ENCODE measurements at places on chromosomes 1 and 21.

GRCh38 chr21:41564871-41565274 is 56.9 kb upstream of the TMPRSS2 start:
- no peak for DNase-seq

- no peak for DNase-seq
Observed at GRCh38 chr1:24107462-24108138, 4.3 kb downstream of the MYOM3 start.

DNA sequence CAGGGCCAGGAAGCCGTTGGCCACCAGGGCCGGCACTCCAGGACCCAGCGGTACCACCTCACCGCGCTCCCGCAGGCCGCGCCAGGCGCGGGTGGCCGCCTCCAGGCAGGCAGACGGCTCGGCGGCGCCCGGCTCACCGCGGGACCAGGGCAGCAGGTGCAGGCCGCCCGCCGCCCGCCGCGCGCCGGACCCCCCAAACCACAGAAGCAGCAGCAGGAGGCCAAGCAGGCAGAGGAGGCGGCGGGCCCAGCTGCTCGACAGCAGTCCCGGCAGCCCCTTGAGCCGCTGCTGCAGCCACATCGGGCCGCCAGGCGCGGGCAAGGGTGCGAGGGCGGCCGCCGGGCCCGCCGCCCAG is 312 bp downstream of the KIAA2013 start:
- DNase-seq: no peak

- DNase-seq: no peak
Observed at GRCh38 chr1:170807432-170807831, 127.9 kb upstream of the MROH9 start.

DNA sequence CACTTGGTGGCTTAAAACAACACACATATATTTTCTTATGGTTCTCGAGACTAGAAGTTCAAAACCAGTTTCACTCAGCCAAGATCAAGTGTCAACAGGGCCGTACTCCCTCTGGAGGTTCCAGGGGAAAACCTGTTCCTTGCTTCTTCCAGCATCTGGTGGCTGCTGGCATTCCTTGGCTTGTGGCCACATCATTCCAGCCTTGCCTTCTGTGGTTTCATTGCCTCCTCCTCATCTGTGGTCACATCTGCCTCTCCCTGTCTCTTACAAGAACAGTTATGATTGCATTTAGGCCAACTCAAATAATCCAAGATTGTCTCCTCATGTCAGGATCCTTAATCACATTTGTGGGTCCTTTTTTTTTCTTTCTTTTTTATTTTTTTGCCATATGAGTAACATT is 240.7 kb upstream of the HOOK1 start:
- DNase-seq: no peak

DNA sequence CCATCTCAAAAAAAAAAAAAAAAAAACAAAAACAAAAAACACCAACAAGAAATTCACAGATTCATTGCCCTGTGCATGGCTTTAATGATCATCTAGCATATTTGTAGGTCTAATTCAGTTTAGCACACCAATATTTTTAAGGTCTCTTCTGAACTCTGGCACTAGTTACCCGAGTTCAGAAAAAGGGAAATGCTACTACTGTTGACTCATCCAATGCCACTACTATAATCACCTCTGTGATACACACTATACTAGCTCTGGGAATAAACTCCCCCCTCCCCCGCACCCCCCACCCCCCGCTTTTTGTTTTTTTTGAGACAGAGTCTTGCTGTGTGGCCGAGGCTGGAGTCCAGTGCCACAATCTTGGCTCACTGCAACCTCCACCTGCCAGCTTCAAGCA is 55.6 kb downstream of the FBXO42 start:
- DNase-seq: no peak

- DNase-seq: no peak
Observed at GRCh38 chr21:32991361-32991760, 34.4 kb upstream of the OLIG2 start.

- no peak for DNase-seq
Observed at GRCh38 chr1:11746795-11747487, 11.0 kb downstream of the AGTRAP start.

- DNase-seq: no peak
Observed at GRCh38 chr1:6185635-6186382, 5.7 kb upstream of the CHD5 start.

GRCh38 chr1:7587108-7587772 is 183.9 kb upstream of the VAMP3 start:
- no peak for DNase-seq

DNA sequence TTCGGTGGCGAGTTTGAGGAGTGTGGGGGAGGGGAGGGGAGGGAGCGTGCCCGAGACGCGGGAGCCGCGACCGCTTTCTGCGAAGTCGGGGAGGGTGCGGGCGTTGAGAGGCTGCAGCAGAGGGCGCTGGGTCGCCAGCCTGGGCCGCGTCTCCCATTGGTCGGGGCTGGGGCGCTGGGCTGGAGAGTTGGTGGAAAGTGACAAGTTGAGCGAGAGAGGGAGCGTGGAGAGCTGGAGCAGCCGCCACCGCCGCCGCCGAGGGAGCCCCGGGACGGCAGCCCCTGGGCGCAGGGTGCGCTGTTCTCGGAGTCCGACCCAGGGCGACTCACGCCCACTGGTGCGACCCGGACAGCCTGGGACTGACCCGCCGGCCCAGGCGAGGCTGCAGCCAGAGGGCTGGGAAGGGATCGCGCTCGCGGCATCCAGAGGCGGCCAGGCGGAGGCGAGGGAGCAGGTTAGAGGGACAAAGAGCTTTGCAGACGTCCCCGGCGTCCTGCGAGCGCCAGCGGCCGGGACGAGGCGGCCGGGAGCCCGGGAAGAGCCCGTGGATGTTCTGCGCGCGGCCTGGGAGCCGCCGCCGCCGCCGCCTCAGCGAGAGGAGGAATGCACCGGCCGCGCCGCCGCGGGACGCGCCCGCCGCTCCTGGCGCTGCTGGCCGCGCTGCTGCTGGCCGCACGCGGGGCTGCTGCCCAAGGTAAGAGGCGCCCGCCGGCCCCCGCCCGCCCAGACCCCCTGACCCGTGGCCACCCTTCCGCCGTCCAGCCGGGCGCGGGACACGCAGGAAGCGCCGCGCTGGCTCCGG is at the start of gene ROR1:
Gene ROR1 (plus strand): TSS at position 203 of the 802 bp plus-strand sequence.
- no peak for DNase-seq

- DNase-seq: no peak
Observed at GRCh38 chr1:42324398-42325013, 10.5 kb downstream of the FOXJ3 start.

- DNase-seq: no peak
Observed at GRCh38 chr1:179781962-179782361, 38.9 kb downstream of the FAM163A start.

DNA sequence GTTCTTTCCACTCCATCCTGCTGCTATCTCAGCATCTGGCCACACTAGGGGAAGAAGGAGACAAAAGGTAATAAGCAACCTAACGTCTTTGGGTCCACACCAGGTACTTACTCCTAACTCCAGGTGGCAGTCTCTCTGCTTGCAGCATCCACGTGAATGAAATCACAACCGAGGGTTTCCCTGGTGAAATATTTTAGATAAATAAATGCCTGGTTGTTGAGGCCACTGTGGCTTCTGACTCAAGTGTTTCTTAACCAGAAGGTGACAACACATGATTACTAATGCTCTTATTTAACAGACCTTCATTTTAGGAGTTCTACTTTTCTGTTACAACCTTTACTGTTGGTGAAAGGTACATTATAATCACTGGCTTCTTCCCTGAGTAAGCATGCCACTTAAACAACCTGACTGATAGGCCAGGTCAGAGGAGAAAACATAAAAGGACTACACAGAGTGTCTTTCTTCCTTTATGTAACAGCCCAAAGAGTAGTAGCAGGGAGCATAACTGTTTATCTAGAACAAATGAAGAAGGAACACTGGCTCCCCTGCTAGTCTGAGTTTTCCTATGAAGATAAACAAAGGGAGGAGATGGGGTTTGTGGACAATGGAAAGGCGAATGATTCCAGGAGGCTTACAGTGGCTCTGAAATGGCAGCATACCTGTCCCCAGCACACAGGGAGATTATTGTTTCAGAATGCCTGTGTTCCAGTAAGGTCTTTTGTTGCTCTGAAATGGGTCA is 59.9 kb downstream of the SYT6 start:
- no peak for DNase-seq

DNA sequence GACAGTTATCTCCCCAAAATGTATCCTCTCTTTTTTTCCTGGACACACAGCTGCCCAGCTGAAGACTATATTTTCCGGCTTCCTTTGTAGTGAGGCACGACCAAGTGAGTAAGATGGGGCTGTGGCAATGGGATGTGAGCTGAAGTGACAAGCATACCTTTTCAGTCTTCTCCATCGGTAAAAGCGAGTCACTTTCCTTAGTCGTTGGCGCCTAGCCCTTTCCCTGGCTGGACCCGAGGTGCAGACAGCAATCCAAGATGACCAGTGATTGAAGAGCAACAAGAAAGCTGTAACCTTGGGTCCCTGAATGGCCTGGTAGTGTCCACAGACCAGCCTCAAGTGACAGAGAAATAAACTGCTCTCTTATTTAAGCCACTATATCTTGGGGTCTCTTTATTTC is 155.2 kb downstream of the NR5A2 start:
- no peak for DNase-seq

DNA sequence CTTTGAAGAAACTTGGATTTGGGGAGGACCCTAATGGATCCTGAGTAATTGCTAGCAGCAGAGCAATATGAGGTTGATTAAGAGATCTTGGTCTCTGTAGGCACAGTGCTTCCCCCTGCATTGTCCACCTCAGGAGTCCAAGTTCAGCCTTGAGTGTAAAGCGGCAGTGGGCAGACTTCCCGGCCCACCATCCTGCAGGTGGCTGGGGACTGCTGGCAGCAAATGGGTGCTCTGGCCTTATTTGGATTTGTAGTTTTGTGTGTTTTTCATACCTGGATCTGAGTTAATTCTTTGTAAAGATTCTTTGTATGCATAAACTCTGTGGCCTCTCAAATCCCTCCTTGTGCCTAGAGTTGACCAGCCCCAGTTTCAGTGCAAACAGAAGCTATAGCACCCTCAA is 7.6 kb downstream of the BARHL2 start:
- no peak for DNase-seq

GRCh38 chr1:76238094-76238628 is 163.6 kb downstream of the ST6GALNAC3 start:
- no peak for DNase-seq
